ENCODE measurements at places on chromosomes 1 and 21. TPM values are rescaled to one million over a fixed set of nuclear protein-coding genes. Genes with fewer than 3 reads are reported as not detected.

DNA sequence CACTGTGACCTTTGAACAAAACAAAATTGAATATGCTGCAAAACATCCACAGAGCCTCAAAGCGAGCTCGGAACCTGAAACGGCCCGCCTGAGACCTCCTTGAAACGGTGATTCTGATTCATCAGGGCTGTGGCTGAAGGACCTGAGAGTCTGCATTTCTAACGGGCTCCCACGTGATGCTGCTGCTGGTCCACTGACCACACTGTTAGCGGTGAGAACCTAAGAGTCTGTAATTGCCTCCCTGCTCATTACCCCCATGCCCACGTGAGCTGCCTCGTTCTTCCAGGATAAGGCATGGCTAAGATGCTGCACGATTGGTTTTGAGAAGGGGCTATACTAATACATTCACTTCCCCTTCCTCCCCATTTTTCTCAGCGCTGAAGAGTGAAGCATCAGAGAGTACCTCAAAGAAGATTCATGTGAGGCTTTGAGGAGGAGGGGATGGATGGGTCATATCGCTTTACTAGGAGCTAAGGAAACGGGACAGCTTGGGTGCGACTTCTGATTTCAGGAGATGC is 9.7 kb downstream of the TLR5 start:
- no peak for DNase-seq

GRCh38 chr1:153032677-153033308 is 1.8 kb downstream of the SPRR1B start:
- no peak for DNase-seq

- peak; percentile 53 for DNase-seq
These were observed 28.3 kb upstream of the PCBP3 start for GRCh38 chr21:45615145-45615711.

CAMK1G gene
- not detected for total RNA-seq

GRCh38 chr1:60727552-60727951 is 354.8 kb upstream of the NFIA start:
- DNase-seq = no peak

Measured in chondrocyte (in vitro differentiated cells).